ENCODE measurements at places on chromosomes 3 and 15. TPM values are rescaled to one million over a fixed set of nuclear protein-coding genes. Genes with fewer than 3 reads are reported as not detected.

FBLN2 gene
- 39.1 TPM for total RNA-seq

MEGF11 gene
- total RNA-seq, result not detected

DNA sequence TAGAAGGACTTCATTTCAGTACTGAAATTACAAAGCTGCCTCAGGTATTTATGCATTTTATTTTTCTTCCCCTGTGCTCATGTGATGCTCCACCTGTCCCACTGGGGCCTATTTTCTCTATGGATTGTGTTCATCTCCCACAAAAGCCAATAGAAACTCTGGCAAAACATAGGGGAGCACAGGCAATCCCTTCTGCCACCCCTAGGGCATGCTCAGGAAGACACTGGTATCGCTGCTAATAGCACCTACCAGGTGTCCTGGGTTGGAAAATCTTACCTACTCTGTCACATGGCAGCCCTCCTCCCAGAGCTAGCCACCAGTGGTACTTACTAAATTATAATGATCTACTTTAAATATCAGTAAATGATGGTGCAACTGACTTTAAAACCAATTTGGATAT is 427.4 kb downstream of the FGF12 start:
- H3K4me3 ChIP-seq, result no peak overlapping the region
- no peaks in the 10 kb centered on the region for H3K36me3 ChIP-seq

COL6A5 gene
- total RNA-seq, result 0.11 TPM

DNA sequence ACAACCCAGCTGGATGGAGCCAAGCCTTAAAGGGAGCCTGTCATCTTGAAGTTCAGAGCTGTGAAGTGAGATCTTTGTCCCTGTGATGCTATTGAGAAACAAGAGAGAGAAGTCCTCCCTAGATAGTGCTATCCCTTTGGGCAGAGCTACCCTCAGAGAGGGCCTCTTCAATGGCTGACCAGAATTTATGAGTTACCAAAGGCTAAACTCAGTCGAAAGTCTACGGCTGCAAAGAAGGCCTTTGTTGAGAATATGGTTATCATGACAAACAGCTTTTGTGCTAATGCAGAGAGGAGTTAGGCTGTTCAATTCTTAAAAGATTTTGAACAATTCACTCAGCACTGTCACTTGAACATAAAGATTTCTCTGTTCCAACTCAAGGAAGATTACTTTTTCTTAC is 65.9 kb upstream of the C3orf80 start:
- H3K27ac ChIP-seq, result no peak overlapping the region
- H3K36me3 ChIP-seq, result no peaks in the 10 kb centered on the region
- H3K27me3 ChIP-seq, result no peaks in the 10 kb centered on the region
- DNase-seq, result no peak
- H3K4me3 ChIP-seq, result no peak overlapping the region
- H3K4me1 ChIP-seq, result no peaks in the 10 kb centered on the region

DNA sequence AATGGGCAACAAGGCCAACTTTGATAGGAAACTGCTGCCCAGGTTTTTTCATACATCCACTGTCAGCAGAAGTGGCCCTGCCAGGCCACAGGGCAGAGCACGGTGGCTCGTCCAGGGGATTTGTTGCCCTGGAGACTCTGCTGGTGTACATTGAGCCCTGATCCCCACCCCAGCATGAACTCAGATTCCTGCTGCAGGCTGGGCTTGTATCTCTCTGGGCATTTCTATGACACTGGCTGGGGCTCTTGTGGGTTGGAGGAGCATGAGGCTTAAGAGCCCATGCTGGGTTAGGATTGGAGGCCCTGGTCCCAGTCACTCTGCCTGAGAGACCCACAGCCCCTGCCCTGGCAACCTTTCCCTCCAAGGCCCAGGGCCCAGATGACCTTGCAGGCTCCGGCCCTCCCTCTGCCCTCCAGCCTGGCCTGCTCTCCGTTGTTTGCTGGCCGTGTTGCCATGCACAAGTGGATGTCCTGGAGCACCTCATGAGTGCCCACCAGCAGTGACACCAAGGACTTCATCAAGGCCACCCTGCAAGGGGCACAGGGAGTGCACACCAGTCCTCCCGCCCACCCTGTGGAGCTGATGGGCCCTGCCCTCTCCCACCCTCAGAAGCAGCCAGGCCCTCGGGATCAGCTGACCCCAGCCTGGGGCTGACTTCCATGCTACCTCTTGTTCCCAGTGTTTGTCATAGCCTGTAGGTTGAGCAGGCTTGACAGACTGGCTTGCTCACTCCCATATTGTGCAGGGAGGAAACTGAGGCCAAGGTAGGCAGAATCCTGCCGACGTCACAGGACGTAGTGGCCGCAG is 58.2 kb downstream of the ZNF445 start:
- no peaks in the 10 kb centered on the region for H3K27me3 ChIP-seq
- H3K4me3 ChIP-seq, result no peak overlapping the region
- DNase-seq, result no peak
- no peak overlapping the region for H3K27ac ChIP-seq
- no peaks in the 10 kb centered on the region for H3K4me1 ChIP-seq
- H3K36me3 ChIP-seq, result no peaks in the 10 kb centered on the region

SCN11A gene
- total RNA-seq, result not detected

GRCh38 chr3:124904835-124905492 is 17.8 kb upstream of the ITGB5 start:
- no peak overlapping the region for H3K27ac ChIP-seq
- no peaks in the 10 kb centered on the region for H3K4me1 ChIP-seq

HCN4 gene
- total RNA-seq, result not detected

DNA sequence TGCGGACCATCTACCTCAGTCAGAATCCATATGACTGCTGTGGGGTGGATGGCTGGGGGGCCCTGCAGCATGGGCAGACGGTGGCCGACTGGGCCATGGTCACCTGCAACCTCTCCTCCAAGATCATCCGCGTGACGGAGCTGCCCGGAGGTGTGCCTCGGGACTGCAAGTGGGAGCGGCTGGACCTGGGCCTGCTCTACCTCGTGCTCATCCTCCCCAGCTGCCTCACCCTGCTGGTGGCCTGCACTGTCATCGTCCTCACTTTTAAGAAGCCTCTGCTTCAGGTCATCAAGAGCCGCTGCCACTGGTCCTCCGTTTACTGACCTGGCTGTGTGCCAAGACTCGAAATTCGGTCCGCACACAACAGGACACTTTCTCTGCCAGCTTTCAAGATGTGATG is 21.9 kb downstream of the NRROS start:
- no peak for DNase-seq
- no peaks in the 10 kb centered on the region for H3K27me3 ChIP-seq

DNA sequence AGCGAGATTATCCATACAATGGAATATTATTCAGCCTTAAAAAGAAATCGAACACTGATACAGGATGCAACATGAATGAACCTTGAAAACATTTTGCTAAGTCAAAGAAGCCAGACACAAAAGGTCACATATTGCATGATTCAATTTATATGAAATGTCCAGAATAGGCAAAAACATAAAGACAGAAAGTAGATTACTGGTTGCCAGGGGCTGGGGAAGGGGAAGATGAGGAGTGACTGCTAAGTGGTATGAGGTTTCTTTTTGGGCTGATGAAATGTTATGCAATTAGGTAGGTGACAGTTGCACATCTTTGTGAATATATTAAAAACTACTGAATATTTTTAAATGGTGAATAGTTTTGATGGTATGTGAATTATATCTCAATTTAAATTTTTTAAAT is 38.3 kb downstream of the LRRFIP2 start:
- H3K36me3 ChIP-seq, result no peaks in the 10 kb centered on the region
- no peak overlapping the region for H3K4me3 ChIP-seq
- no peak for DNase-seq
- H3K4me1 ChIP-seq, result no peaks in the 10 kb centered on the region

DNA sequence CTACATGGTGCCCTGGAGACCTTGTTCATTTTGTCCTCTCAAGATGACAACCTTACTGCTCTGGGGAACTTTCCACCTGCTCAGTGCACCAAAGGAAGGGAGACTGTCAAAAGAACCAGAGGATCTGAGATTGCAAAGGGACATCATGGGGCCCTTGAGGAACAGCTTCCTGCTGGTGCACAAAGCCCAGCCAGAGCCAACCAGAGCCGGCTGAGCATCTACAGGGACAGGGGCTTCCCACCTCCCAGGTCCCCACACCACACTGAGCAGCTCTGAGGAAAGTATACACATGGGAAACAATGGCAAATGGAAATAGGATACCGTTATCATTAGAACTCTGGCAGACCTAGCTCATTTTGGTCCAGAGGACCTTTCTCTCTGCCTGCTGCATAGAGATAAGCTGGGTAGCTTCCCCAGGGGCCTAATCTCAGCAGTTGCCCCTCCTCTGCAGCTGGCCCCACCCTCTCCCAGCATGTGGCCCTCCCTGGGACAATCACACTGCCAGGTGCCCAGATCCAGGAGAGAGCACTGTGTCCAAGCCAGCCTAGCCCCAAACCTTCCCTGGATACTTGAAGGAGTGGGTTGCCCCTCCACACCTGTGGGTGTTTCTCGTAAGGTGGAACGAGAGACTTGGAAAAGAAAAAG is 123.4 kb upstream of the PRR20G start:
- H3K4me3 ChIP-seq, result no peak overlapping the region
- no peaks in the 10 kb centered on the region for H3K4me1 ChIP-seq
- H3K36me3 ChIP-seq, result no peaks in the 10 kb centered on the region

ASB14 gene
- not detected for total RNA-seq

- no peak for DNase-seq
- H3K4me1 ChIP-seq, result no peaks in the 10 kb centered on the region
- peaks cover 12% of the 10 kb centered on the region for H3K36me3 ChIP-seq
- H3K4me3 ChIP-seq, result no peak overlapping the region
These were observed 25.6 kb downstream of the IQCB1 start for GRCh38 chr3:121809249-121809648.

DNA sequence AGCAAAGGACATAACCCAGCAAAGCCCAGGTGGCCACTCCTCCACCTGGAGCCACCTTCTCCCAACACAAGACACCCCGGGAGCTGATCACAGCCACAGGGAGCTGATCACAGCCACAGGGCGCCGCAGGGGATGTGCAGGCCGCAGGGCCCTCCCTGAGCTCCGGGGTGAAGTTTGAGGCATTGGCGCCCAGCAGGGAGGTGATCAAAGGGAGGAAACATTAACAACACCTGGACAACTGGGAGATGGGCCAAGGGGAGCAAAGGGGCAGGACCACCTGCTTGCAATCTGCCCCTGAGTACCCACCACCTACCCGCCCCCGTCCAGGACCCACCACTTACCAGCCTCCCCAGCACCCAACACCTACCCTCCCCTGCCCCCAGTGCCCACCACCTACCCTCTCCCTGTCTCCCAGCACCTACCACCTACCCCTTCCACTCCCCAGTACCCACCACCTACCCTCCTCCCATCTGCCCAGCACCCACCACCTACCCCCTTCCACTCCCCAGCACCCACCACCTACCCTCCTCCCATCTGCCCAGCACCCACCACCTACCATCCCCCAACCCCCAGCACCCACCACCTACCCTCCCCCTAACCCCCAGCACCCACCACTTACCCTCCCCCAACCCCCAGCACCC is 2.4 kb downstream of the UROC1 start:
- H3K36me3 ChIP-seq, result no peaks in the 10 kb centered on the region
- no peaks in the 10 kb centered on the region for H3K27me3 ChIP-seq
- no peak for DNase-seq

DNA sequence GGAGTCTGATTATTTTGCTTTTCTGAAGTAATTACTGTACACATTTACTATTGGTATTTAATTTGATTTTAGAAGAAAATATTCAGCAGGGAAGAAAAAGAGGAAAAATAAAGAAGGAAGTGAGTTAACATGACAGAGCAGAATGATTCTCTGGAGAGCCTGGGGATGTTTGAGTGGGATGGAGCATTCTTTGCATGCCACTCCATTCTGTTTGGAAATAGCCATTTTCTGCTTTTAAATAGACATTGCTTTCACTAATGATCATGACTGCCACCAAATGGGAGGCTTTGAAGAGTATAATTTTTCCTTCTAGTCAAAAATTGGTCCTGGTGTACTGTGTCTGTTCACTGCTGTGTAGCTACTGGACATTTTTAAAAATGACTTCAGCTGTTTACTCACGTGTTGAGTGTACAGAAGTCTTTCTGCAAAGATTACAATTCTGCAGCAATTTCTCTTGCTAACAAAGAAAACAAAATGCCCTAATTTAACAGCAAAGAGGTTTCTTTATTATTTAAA is 196.1 kb downstream of the RYR3 start:
- no peak overlapping the region for H3K27ac ChIP-seq
- no peak for DNase-seq
- no peak overlapping the region for H3K4me3 ChIP-seq
- H3K27me3 ChIP-seq, result no peaks in the 10 kb centered on the region
- H3K36me3 ChIP-seq, result no peaks in the 10 kb centered on the region
- H3K4me1 ChIP-seq, result no peaks in the 10 kb centered on the region

GRCh38 chr3:150960708-150961684 is 11.5 kb downstream of the CLRN1 start:
- H3K36me3 ChIP-seq, result no peaks in the 10 kb centered on the region
- no peak overlapping the region for H3K4me3 ChIP-seq
- no peaks in the 10 kb centered on the region for H3K4me1 ChIP-seq
- DNase-seq, result no peak
- H3K27me3 ChIP-seq, result no peaks in the 10 kb centered on the region

PEX5L gene
- not detected for total RNA-seq

GRCh38 chr3:108914774-108915641 is 38.7 kb downstream of the GUCA1C start:
- H3K27me3 ChIP-seq, result no peaks in the 10 kb centered on the region
- H3K36me3 ChIP-seq, result no peaks in the 10 kb centered on the region
- DNase-seq, result no peak
- no peaks in the 10 kb centered on the region for H3K4me1 ChIP-seq
- H3K27ac ChIP-seq, result no peak overlapping the region

- H3K27ac ChIP-seq, result no peak overlapping the region
- H3K4me3 ChIP-seq, result no peak overlapping the region
- H3K36me3 ChIP-seq, result no peaks in the 10 kb centered on the region
- no peaks in the 10 kb centered on the region for H3K4me1 ChIP-seq
- H3K27me3 ChIP-seq, result no peaks in the 10 kb centered on the region
These were observed 19.1 kb downstream of the CRABP1 start for GRCh38 chr15:78359041-78359808.

DNA sequence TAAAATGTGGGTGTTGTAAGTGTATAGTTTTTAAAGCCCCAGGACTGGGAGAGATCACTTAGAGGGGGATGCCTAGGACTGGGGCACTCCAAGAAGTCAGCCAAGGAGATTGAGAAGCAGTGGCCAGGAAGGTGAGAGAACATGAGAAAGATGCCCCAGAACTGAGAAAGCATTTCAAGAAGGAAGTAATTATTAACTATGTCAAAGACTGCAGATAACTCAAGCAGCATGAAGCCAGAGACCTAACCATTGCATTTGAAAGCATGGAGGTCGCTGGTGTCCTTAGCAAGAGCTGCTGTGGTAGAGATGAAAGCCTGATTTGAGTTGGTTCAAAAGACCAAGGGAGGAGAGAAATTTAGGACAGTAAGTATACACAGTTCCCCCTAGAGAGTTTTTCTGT is 30.6 kb upstream of the SLC2A2 start:
- no peaks in the 10 kb centered on the region for H3K27me3 ChIP-seq
- H3K4me1 ChIP-seq, result no peaks in the 10 kb centered on the region
- no peaks in the 10 kb centered on the region for H3K36me3 ChIP-seq
- no peak overlapping the region for H3K4me3 ChIP-seq
- DNase-seq, result no peak
- H3K27ac ChIP-seq, result no peak overlapping the region

GRCh38 chr15:89130201-89130600 is 41.9 kb downstream of the ABHD2 start:
- H3K4me3 ChIP-seq, result no peak overlapping the region
- H3K27me3 ChIP-seq, result no peaks in the 10 kb centered on the region
- no peaks in the 10 kb centered on the region for H3K36me3 ChIP-seq
- H3K27ac ChIP-seq, result peak overlapping the region; percentile 45
- peaks cover 31% of the 10 kb centered on the region for H3K4me1 ChIP-seq
- DNase-seq, result no peak
